ENCODE measurements at places on chromosomes 7 and 10. TPM values are rescaled to one million over a fixed set of nuclear protein-coding genes. Genes with fewer than 3 reads are reported as not detected.

The SPRN gene
- 13.1 TPM for total RNA-seq

The LGI1 gene
- 60.7 TPM for total RNA-seq

The HOXA2 gene
- not detected for total RNA-seq

The ASCC1 gene
- 38.2 TPM for total RNA-seq

The MINDY3 gene
- total RNA-seq, result 107 TPM

The SUN3 gene
- not detected for total RNA-seq

The BLNK gene
- 1.3 TPM for total RNA-seq

The PRSS2 gene
- not detected for total RNA-seq

The BMPER gene
- total RNA-seq, result 8.1 TPM

The PALD1 gene
- total RNA-seq, result 10.3 TPM

The CC2D2B gene
- total RNA-seq, result 2.2 TPM

The GNB2 gene
- 74.5 TPM for total RNA-seq

The HMX2 gene
- not detected for total RNA-seq

The TSPAN33 gene
- total RNA-seq, result 5.6 TPM

The COL17A1 gene
- total RNA-seq, result not detected

Measured in parietal lobe (tissue), 2 donors.